ENCODE measurements at places on chromosomes 3 and 15. TPM values are rescaled to one million over a fixed set of nuclear protein-coding genes. Genes with fewer than 3 reads are reported as not detected.

- H3K27ac ChIP-seq, result peak overlapping the region; percentile 92
- peaks cover 53% of the 10 kb centered on the region for H3K36me3 ChIP-seq
Measured at GRCh38 chr3:50620420-50620819, 3.5 kb downstream of the MAPKAPK3 start.

- peaks cover 32% of the 10 kb centered on the region for H3K4me1 ChIP-seq
- no peak overlapping the region for H3K27ac ChIP-seq
- DNase-seq, result no peak
- no peak overlapping the region for H3K4me3 ChIP-seq
- no peaks in the 10 kb centered on the region for H3K27me3 ChIP-seq
- peaks cover 25% of the 10 kb centered on the region for H3K36me3 ChIP-seq
Measured at GRCh38 chr3:107604057-107604822, 81.5 kb downstream of the BBX start.

The GRIP2 gene
- total RNA-seq, result 0.45 TPM

The IL17RB gene
- 2.9 TPM for total RNA-seq

DNA sequence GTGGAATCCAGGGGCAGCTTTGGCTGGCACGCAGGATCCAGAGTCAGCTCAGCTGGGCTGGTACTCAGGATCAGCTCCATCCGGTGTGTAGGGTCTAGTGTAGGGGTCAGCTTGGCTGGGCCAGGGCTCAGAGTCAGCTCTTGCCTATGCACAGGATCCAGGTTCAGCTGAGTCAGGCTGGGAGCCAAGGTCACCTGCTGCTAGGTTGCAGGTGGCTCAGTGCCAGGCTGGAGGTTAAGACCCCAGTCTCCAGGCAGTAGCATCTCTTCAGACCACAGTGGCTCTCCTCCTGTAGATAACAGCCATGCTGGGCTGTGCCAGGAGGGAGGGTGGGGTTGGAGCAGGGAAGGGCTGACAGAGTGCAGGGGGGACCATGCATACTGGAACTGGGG, 1.8 kb downstream of the HYAL3 start:
- peak overlapping the region; percentile 95 for H3K4me3 ChIP-seq
- peak overlapping the region; percentile 100 for H3K27ac ChIP-seq
- DNase-seq, result no peak
- H3K4me1 ChIP-seq, result peaks cover 41% of the 10 kb centered on the region

The ANKDD1A gene
- total RNA-seq, result 1.1 TPM

The ISLR gene
- total RNA-seq, result not detected

DNA sequence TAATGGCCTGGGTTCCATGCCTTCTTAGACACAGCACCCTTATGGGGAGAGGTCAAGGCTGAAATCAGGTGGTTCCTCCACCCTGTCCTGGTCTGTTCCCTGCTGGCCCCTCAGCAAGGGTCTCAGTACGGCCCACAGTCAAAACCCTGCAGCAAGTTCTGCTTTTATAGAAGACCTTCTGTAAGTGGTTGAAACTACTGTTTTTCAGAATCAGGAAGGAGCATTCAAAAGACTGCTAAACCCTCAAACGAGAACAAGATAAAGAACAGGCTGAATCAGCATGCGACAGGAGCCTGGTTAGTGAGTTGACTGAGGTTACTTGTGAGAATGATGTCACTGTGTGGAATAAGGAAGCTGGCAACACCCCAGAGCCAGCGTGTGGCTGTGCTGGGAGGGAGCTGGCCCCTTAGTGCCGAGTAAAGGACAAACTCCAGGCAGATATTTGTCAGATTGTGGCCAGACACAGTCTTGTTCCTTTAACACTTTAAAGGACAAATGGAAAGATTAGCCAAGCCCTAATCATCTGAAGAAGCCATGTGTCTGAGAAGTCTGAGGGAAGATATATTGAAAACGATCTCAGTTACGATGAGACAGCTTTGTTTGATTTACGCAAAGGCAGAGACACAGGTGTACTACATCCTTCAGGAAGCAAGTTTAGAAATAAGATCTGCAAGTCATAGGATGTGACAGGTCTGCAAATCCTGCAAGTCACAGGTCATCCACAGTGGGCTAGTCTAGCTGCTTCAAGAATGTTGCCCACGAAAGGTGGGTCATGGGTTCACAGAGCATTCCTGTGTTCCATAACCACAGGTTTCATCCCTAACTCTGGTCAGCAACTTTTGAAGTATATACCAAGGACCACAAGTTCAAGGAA, 54.0 kb downstream of the B3GNT5 start:
- peak overlapping the region; percentile 2 for H3K27ac ChIP-seq
- no peaks in the 10 kb centered on the region for H3K27me3 ChIP-seq
- no peaks in the 10 kb centered on the region for H3K36me3 ChIP-seq
- H3K4me1 ChIP-seq, result peaks cover 25% of the 10 kb centered on the region

- no peaks in the 10 kb centered on the region for H3K4me1 ChIP-seq
- no peaks in the 10 kb centered on the region for H3K36me3 ChIP-seq
- H3K4me3 ChIP-seq, result no peak overlapping the region
- no peaks in the 10 kb centered on the region for H3K27me3 ChIP-seq
- DNase-seq, result no peak
Measured at GRCh38 chr3:83873550-83873949, 1085.2 kb upstream of the CADM2 start.

DNA sequence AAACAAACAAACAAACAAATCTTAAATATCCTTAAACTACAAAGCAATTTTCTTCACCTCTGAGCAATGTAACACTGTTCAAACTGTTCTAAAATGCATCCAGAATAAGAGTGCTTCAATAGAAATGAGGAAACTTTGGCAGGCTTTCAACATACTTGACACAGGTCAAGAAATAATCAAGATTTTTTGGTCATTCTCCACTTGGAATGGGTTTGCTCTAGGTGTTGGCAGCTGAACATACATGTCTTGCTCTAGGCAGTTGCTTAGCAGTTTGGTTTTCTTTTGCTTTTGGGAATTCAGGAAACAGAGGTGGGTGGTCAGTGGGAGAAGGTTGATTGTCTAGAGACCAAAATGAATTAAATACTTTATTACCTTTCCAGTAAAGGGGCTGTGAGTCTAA, 1.4 kb upstream of the LRRC3B start:
- no peaks in the 10 kb centered on the region for H3K36me3 ChIP-seq
- H3K4me3 ChIP-seq, result no peak overlapping the region
- peaks cover 32% of the 10 kb centered on the region for H3K27me3 ChIP-seq
- no peak overlapping the region for H3K27ac ChIP-seq
- no peaks in the 10 kb centered on the region for H3K4me1 ChIP-seq

The ARHGAP11A gene
- 160 TPM for total RNA-seq

DNA sequence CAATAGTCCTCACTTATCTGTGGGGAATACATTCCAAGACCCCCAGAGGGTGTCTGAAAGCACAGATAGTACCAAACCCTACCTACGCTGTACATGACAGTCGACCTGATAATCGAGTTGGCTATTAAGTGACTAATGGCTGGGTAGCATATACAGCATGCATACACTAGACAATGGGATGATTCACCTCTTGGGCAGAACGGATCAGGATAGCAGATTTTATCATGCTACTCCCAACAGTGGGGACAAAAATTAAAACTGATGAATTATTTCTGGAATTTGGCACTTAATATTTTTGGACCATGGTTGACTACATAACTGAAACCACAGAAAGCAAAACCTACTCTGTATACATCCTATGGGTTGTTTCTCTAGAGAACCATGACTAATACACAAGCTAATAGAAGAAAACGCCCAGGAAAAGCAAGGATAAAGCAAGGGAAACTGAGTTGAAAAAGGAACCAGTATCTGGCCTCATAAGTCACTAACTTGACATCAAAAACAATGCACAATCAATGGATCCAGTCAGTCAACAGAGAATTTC, 15.5 kb downstream of the ATG3 start:
- H3K36me3 ChIP-seq, result peaks cover 60% of the 10 kb centered on the region
- DNase-seq, result no peak
- H3K4me1 ChIP-seq, result peaks cover 7% of the 10 kb centered on the region
- no peaks in the 10 kb centered on the region for H3K27me3 ChIP-seq

GRCh38 chr3:126078866-126079265, 5.1 kb downstream of the SLC41A3 start:
- H3K36me3 ChIP-seq, result peaks cover 4% of the 10 kb centered on the region
- H3K4me3 ChIP-seq, result no peak overlapping the region
- H3K27ac ChIP-seq, result no peak overlapping the region
